ENCODE measurements at places on chromosomes 1 and 21.

DNA sequence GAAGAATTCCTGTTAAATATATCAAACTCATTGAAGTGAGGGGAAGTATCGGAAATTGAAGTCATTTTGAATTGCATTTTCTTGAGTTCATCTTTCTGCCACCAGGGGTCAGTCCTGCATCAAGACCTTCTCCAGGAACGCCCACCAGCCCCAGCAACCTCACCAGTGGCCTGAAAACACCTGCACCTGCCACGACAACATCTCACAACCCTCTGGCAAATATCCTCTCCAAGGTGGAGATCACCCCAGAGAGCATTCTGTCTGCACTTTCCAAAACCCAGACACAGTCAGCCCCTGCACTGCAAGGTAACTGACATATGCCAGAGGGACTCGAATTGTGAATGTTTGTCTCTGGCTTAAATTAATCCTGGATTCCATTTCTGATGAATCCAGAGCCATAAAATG lies 22.8 kb upstream of the TARS2 start:
- DNase-seq, result peak; percentile 77

- no peak for DNase-seq
Observed at GRCh38 chr1:98044766-98045165, 123.9 kb upstream of the DPYD start.

DNA sequence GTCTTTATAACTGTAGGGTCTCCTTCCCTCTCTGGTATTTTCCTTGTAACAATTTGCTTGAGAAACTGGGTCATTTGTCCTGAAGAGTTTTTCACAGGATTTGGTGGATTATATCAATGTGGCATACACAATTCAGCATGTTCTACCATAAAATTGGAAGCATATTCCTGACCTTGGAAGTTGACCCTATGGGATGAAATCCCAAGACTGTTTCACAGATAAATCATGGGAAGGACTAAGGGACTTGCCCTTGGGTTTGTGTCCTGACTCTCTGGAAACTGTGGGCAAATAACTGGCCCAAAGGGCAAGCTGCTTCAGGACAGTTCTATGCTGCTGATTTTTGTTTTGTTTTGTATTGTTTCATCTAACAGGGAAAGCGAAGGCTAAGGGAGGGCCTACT lies 255.6 kb downstream of the TM2D1 start:
- no peak for DNase-seq

DNA sequence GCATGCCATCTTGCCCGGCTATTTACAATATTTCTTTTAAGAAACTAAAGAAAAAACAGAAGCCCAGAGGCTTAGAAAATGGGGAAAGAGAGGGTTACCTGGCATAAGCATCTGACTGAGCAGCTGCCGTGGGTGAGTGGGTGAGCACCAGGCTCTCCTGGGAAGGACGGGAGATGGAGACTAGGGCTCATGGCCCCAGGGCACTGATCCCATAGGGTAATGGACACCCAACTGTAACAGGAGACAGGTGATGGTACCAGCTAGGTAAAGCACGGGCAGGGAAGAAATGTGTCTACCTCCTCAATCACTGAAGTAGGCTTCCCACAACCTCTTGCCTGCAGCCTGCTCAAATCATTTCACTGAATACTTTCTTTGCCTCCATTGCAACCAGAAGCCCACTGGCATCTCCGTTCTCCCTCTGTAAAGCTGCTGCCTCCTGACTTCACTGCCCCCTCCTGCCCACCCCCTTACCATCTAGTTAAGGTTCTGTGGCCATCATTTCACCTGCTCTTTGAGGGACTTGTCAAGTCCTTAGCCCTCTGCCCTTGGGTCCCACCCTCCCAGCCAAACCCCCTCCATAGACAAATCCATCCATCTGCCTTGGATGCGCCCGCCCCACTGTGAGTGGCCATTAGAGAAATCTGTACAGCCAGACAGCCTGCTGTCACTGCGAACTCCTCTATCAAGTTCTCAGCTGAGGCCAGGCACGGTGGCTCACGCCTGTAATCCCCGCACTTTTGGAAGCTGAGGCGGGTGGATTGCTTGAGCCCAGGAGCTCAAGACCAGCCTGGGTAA lies 6.2 kb downstream of the TMEM125 start:
- no peak for DNase-seq

DNA sequence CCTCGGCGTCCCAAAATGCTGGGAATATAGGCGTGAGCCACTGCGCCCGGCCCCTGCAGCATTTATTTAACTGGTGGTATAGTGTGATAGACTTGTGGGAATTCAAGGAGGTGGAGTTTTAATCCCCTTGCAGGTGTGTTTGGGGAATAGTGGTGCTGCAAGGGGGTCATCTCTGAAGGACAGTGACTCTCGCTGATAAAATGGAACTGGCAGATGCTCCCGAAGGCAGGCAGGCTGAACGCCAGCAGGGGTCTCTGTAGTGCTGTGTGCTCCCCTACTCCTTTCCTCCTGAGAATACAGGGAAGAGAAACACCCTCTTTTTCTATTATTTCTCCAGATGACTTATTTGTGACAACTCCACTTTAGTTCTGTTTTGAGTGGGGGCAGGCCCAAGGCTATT lies 4.0 kb downstream of the OSCP1 start:
- no peak for DNase-seq

- DNase-seq, result no peak
Observed at GRCh38 chr1:119448127-119448511, 33.2 kb downstream of the HSD3B2 start.
